Right hindlimb (tissue), 1 donor: ENCODE measurements at places on chromosomes 6 and 20.
A peak's percentile ranks its signal among the peaks of the same experiment; 100 is the strongest.

DNA sequence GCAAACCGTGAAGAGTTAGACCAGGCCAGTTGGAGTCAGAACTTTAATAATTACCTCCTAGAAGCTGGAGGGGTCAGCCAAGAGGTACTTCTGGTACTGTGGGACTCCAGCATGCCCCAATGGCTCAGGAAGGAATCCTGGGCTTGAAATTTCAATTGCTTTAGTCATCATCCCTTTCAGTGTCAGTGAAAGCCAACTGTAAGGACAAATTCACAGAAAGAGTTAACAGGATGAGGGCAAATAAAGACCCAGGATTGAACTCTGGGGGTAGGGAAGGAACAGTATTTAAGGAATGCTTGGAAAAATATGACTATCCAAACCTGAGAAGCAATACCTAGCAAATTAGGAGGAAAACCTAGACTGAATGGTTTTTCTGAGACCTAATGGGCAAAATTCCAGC lies 735.1 kb upstream of the MARCKS start:
- DNase-seq = peak; percentile 25

DNA sequence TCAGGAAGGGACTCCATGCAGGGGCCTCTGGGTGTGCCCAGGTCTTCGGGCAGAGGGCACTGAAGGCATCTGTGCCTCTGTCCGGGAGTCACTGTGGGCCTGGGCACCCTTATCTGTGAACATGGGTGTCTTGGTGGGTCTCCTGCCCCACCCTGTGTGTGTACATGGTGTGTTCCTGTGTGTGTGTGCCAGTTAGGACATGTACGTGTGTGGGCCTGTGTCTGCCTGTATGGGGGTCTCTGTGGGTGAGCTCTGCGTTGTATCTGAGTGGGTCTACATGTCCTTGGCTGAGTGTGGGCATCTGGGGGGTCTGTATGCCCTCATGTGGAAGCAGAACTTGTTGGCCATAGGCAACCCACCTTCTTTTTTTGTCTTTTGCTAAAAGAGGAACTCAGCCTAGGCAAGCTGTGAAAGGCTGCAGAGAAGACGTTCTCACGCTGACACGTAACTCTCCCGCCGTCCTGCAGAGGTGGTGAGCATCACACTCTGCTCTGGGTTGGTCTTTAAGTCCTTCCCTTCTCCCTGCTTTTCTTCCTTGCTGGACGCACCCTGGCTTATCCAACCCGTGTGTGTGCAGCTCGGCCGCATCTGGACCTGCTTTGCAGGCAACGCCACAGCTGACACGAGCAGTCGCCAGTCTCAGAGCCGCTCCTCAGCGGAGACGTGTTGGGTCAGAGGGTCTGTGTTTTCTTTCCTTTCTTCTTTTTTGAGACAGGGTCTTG lies 532 bp upstream of the NPBWR2 start:
- peak; percentile 30 for DNase-seq

DNA sequence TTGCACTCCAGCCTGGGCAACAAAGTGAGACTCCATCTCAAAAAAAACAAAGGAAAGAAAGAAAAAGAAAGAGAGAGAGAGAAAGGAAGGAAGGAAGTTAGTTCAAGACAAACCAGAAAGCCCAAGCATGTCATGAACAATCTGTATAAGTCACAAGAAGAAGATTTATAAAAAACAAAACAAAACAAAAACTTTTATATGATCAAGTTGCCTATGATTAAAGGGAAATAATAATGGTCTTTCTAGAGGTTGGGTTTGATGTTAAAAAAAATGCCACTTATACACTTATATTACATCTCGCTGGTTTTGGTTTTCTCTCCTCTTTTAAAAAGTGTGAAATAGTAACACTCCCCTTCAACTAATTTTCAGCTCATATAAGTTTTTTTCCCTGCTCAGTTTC lies 146.2 kb upstream of the CARMIL1 start:
- DNase-seq = no peak

DNA sequence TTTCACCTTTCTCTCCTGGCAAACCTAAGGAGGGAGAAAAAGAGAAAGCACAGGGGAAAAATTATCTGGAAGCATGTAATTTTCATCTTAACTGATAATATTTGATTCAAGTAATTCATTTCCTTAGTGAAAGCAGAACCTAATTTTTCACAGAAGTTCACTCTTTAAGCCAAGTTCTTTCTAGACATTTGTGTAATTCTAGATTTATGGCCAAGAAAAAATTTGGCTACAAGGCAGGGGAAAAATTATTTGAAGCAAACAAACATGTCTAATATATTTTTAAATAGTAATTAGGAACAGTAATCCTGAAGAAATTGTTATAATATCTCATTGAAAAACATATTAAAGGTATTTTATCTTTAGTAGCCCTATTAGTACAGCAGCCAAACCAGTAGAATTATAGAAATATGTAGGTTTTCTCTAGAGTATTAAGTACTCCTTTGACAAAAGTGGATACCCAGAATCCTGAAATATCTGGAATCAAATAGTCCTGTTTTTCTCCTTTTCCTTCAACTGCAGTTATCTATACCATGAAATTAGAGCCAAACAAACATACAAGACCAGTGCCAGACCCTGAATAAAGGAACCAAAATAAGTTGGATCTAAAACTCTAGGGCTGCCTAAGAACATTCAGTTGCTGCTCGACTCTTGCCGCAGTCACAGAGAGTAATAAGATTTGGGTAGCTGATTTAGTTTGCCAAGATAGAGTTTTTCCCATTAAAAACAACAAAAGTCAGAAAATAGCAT lies 116.5 kb downstream of the COL12A1 start:
- DNase-seq = no peak

- no peak for DNase-seq
Measured at GRCh38 chr6:13409991-13410390, 77.4 kb downstream of the GFOD1 start.

GRCh38 chr20:35463455-35464300 lies 8.3 kb downstream of the CEP250 start:
- DNase-seq = peak; percentile 58
